Progenitor cell of endocrine pancreas (in vitro differentiated cells): ENCODE measurements at places on chromosomes 13 and 19. TPM values are rescaled to one million over a fixed set of nuclear protein-coding genes. Genes with fewer than 3 reads are reported as not detected.

Gene ZNF780A
- 25.5 and 27.4 TPM in 2 replicates for total RNA-seq

Gene IGFL4
- 0.84 and 1.2 TPM in 2 replicates for total RNA-seq

Gene HSD17B14
- total RNA-seq = 20.5 and 22.1 TPM in 2 replicates

DNA sequence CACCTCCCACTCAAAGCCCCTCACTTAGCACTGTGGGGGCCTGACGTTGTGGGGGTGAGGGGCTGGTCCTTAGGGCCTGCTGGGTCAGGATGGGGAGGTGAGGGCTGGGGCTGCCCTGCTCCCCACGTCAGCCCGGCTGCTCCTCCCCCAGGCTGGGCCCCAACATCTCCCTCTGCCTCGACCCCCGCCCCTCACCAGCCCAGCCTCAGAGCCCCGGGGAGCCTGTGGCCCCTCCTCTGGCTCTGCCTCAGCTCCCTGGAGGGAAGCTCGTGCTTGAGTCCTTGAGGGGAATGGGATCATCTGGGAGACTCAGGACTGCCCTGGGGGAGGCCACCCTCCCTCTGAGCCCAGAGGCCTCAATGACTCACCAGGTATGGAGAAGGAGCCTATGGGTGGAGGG is 6.8 kb downstream of the LILRA4 start:
- no peak for DNase-seq
- H3K4me1 ChIP-seq = peaks cover 2% of the 10 kb centered on the region

DNA sequence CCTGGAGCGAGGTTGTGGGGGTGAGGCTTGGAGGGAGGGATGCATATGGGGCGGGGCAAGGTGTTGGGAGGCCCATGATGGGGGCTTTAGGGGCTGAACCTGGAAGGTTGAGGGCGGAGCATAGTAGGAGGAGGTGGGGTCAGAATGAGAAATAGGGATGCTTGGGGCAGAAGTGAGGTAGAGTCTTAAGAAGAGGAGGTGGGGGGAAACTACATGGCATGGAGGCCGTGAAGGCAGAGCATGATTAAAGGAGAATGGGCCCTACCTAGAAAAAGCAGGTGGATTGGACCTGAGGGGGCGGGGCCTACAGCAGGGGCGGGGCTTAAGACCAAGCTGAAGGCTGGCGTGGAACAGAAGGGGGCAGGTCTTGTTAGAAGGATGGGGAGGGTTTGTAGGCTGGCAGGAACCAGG is 799 bp downstream of the NR1H2 start:
- peaks cover 2% of the 10 kb centered on the region for H3K4me1 ChIP-seq
- peak overlapping the region; percentile 66 for H3K4me3 ChIP-seq
- H3K27ac ChIP-seq = no peak overlapping the region
- H3K27me3 ChIP-seq = no peaks in the 10 kb centered on the region
- DNase-seq = no peak

DNA sequence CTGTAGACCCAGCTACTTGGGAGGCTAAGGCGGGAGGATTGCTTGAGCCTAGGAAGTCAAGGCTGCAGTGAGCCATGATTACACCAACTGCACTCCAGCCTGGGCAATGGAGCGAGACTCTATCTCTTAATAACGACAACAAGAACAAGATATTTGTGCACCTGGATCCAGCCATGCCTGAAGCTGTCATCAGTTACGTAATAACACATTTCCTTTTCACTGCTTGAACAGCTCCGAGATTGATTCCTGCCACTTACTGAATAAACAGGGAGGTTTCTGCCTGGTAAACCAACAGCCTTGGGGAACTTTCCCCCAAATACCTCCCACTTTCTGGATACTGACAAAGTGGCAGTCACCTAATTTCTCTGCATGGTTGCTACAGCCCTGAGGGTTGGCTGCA is 5.4 kb downstream of the KANK2 start:
- H3K4me3 ChIP-seq = no peak overlapping the region
- DNase-seq = no peak
- peaks cover 7% of the 10 kb centered on the region for H3K36me3 ChIP-seq
- H3K27me3 ChIP-seq = no peaks in the 10 kb centered on the region
- no peak overlapping the region for H3K27ac ChIP-seq

Gene LEUTX
- not detected in 2 replicates for total RNA-seq
